ENCODE measurements at places on chromosomes 4 and X.

DNA sequence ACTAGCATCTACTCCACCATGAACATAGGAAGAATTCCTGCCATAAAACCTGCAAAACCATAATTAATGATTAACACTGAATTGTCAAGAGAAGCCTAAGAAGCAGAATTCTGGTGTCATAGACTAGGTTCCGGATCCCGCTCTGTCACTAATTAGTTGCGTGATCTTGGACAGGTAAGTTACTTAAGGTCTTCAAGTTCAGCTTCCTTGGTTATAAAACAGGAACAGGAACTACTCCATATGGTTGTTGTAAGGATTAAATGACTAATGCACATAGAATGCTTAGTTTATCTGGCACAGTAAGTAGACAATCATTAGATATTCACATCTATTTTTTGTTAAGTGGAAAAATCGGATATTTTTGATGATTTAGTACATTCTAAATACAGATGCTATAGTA is 14.3 kb downstream of the G3BP2 start:
- DNase-seq: no peak

GRCh38 chr4:156981262-156981769 is 9.7 kb upstream of the PDGFC start:
- no peak for DNase-seq

DNA sequence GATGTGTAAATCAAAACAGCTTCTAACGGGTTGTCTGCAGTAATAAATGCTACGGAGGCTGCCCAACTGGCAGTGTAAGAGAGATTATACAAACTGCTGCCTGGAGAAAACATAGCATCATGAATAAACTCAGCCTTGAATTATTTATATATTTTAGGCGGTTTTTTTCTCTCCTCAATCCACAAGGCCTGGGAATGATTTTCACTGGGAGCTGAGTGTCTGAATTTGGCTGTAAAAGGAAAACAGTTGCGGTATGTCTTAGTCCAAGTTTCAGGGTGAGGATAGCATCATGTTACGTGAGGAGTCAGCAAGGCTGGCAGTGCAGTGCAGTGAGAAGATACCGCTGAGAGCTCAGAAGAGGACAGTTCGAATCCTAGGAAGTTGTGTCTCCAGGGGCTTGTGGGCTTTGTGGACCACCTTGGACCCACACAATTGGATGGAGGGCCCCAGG is 291.5 kb upstream of the BOD1L1 start:
- DNase-seq: no peak

GRCh38 chrX:114051667-114052315 is 532.1 kb upstream of the HTR2C start:
- no peak for DNase-seq

DNA sequence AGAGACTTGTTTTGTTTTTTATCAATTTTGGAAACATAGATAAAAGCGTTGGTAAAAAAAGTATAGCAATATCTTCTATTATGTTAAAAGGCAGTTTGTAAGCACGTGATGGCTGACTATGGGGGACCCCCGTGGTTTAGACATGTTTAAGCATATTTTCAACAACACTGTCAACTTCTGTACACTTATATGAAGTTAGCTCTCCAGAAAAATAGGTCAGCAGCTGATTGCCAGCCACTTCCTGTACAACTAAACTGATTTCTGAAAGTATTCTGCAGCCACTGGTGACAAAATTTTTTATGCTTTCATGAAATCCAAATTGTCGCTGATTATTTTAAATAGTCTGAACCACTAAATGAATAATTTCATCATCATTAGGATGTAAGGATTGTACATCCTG is 45.2 kb downstream of the RBMX2 start:
- DNase-seq: no peak

DNA sequence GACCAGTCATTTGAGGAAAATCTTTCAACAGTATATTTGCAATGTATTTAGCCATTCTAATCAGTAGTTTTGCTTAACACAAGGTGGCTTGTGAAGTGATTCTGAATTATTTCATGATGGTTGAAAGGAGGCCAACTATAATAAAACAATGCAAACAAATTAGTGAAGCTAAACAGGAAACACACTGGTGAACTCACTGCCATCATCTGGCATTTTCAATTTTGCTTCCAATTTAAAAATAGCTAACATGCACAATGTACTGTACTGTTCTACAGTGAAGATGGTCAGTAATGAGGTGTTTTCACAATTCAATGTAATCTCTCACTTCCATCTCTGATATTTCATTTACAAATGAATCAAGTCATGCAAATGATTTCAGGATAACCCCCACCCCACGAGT is 31.1 kb downstream of the PGRMC2 start:
- no peak for DNase-seq

DNA sequence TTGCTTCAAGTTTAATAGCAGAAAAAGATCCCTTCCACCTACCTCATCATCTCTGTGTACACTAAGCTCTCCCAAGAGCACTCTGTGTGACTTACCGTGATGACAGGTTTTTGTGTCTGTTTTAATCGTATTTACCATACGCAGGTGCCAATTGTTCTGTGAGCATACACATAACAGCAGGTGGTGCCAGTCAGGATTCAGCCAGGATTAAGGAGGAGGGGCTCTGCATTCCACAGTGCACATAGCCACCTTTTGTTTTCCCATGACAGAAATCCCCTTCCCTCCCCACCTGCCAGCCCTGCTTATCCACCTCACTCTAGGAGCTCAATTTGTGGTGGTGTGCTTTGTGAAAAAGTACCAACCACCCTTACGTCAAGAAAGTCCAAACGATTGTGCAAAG is 14.8 kb downstream of the ANK2 start:
- no peak for DNase-seq

- no peak for DNase-seq
Measured at GRCh38 chrX:11445540-11445939, 152.3 kb downstream of the AMELX start.

GRCh38 chr4:183348136-183348535 is 25.9 kb upstream of the CLDN24 start:
- DNase-seq: no peak

DNA sequence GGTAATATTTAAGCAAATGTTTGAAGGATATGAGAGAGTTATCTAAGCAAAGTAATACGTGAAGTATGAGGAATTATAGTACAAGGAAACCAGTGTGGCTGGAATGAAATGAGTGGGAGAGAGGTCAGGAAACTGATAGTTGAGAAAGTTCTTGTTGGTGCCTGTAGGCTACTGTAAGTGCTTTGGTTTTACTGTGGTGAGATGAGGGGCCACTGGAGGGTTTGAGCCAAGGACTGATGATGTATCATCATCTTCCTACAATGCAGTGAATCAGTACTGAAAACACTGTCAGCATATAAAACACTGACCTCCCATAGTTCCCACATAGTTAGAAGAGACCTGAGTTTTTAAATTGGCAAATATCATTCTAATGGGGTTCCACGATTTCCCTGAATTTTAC is 367.5 kb upstream of the CTSO start:
- no peak for DNase-seq

DNA sequence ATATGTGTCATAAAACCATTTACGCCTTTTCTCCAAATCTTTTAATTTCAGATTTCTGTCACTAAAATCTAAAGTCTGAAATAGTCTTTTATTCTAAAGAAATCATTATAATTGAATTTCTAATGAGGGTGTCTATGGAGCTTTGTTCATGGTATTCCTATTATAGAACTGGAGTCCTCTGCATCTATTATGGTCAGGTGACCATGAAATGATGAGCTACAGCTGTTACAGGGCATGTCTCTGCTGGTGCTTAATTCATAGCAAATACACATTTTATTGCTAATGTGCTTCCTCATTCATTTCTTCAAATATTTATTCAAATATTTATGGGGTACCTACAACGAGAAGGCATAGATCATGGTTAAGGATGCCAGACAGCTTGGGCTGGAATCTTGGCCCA is 126.1 kb downstream of the NAA11 start:
- DNase-seq: no peak

GRCh38 chr4:11475871-11476270 is 47.2 kb upstream of the HS3ST1 start:
- no peak for DNase-seq

All from stimulated activated naive CD8-positive, alpha-beta T cell treated with anti-CD3 and anti-CD28 coated beads, Interleukin-15, amount 100 ng/mL, for 72 hours (primary cell).